ENCODE measurements at places on chromosomes 6 and 20. TPM values are rescaled to one million over a fixed set of nuclear protein-coding genes. Genes with fewer than 3 reads are reported as not detected.

Gene NR2E1
- total RNA-seq, result not detected

Gene CFB
- not detected for total RNA-seq

- no peaks in the 10 kb centered on the region for H3K36me3 ChIP-seq
- no peak overlapping the region for H3K27ac ChIP-seq
- peaks cover 15% of the 10 kb centered on the region for H3K4me1 ChIP-seq
- no peak overlapping the region for H3K4me3 ChIP-seq
Observed at GRCh38 chr6:13402711-13403110, 74.4 kb upstream of the TBC1D7 start.

Gene PRL
- total RNA-seq, result not detected

Gene FNDC1
- 0.38 TPM for total RNA-seq

DNA sequence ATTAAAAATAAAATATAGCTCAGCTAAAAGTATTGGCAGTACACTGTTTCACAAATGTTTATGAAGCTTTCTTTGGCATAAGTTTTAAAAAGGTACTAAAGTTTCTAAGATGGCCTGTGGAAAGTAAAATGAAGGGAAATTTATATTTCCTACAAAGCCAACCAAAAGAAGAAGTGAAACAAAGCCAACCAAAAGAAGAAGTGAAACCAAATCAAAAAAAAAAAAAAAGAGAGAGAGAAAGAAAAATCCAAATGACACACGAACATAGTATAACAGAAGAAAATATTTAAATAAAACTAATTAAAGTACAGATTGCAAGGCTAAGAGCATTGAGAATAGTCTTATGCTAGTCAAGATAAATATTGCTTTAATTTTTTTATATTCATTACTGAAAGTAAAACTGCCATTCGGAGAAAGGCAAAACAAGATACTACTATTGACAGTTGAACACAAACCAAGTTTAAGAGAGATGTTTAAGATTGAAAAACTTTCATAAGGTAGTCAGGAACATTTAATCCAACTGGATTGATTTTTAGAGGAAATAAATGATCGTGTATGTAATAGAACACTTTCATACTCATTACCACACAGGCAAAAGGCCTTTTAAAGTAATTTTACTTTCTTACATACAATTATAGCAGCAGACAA lies 12.8 kb upstream of the KHDRBS2 start:
- no peaks in the 10 kb centered on the region for H3K36me3 ChIP-seq
- H3K4me3 ChIP-seq, result no peak overlapping the region
- DNase-seq, result no peak
- no peak overlapping the region for H3K27ac ChIP-seq

GRCh38 chr6:158040804-158041347 lies 59.2 kb downstream of the SYNJ2 start:
- H3K27ac ChIP-seq, result no peak overlapping the region
- no peaks in the 10 kb centered on the region for H3K36me3 ChIP-seq
- no peak overlapping the region for H3K4me3 ChIP-seq
- no peaks in the 10 kb centered on the region for H3K27me3 ChIP-seq
- no peaks in the 10 kb centered on the region for H3K4me1 ChIP-seq
- DNase-seq, result no peak

Gene TCF15
- total RNA-seq, result 2.0 TPM

GRCh38 chr6:151499551-151499950 lies 5.7 kb downstream of the CCDC170 start:
- no peak overlapping the region for H3K4me3 ChIP-seq
- H3K27ac ChIP-seq, result no peak overlapping the region
- no peaks in the 10 kb centered on the region for H3K36me3 ChIP-seq
- DNase-seq, result no peak
- H3K27me3 ChIP-seq, result peaks cover 20% of the 10 kb centered on the region

DNA sequence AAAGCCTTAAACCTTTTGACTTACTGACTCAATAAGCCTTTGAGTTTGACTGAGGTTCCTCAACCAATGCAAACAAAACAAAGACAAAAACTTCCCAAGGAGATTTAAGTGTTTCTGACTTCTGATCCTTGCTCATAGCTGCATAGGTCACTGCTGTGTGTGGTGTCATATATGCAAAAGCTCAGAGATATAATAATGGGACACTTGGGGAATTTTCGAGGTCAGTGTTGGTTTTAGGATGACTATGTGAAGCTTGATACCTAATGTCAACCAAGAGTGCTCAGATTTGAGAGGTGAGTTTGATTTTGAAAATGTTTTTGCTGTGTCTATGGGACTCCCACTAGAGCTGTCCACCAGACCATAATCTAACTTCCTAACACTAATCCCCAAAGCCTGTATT lies 26.2 kb downstream of the ZKSCAN8 start:
- H3K4me3 ChIP-seq, result no peak overlapping the region
- H3K27ac ChIP-seq, result no peak overlapping the region
- no peaks in the 10 kb centered on the region for H3K36me3 ChIP-seq
- no peak for DNase-seq
- H3K27me3 ChIP-seq, result peaks cover 14% of the 10 kb centered on the region

GRCh38 chr6:133804265-133804664 lies 84.6 kb upstream of the TCF21 start:
- no peak for DNase-seq
- no peaks in the 10 kb centered on the region for H3K4me1 ChIP-seq
- H3K27ac ChIP-seq, result no peak overlapping the region
- no peaks in the 10 kb centered on the region for H3K27me3 ChIP-seq

Gene GLO1
- 281 TPM for total RNA-seq

DNA sequence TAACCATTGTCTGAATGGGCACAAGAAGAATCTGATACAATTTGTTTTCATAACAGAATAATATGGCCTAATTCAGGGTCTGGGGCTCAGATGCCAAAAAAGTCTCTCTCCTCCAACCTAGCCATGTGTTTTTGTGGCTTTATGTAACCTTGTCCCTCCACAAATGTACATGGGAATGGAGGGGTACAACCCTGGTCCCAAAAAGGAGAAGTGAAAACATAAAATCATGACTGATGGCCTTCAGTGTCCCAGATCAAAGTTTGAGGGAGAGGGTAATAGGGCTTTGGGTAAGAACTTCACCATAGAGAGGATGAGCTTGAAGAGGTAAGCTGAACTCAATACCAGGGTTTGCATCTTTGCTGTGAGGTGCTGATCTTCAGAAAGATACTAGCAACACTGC lies 136.3 kb upstream of the BACH2 start:
- no peak for DNase-seq
- no peaks in the 10 kb centered on the region for H3K27me3 ChIP-seq
- H3K27ac ChIP-seq, result no peak overlapping the region
- H3K4me1 ChIP-seq, result peaks cover 30% of the 10 kb centered on the region

Gene CD24
- 2,810 TPM for total RNA-seq

Gene JAG1
- total RNA-seq, result 42.0 TPM

DNA sequence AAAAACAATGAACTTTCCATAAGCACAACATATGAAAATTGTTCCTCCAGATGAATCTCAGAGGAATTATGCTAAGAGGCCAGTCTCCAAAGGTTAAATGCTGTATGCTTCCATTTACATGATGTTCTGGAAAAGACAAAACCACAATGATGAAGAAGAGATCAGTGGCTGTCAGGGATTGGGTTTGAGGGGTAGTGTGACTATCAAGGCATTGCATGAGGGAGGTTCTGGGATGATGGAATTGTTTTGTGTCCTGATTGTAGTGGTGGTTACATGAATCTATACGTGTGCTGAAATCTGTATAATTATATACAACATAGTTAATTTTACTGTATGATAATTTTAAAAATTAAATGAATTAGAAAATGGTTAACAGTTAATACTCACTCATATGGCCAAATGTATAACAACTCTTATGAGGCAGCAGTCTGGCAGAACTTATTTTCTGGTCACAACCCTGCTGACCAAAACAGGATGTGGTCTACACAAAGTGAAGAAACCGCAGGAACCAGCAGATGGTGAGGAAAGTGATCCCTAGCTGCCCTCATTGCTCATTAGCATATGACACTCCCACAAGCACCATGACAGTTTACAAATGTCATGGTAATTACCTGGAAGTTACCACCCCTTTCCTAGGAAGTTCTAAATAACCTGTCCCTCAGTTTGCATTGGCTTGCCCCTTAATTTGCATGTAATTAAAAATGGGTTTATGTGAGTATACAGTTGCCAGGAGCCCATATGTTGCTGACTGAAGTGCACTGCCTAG lies 31.9 kb downstream of the NSFL1C start:
- DNase-seq, result peak; percentile 54
- H3K36me3 ChIP-seq, result no peaks in the 10 kb centered on the region
- H3K4me1 ChIP-seq, result peaks cover 20% of the 10 kb centered on the region

- H3K4me1 ChIP-seq, result no peaks in the 10 kb centered on the region
- DNase-seq, result no peak
- no peak overlapping the region for H3K27ac ChIP-seq
- no peaks in the 10 kb centered on the region for H3K36me3 ChIP-seq
- no peaks in the 10 kb centered on the region for H3K27me3 ChIP-seq
Observed at GRCh38 chr6:16333580-16333979, 95.2 kb downstream of the GMPR start.

- H3K27me3 ChIP-seq, result no peaks in the 10 kb centered on the region
- no peak overlapping the region for H3K4me3 ChIP-seq
- no peak for DNase-seq
- H3K36me3 ChIP-seq, result peaks cover 23% of the 10 kb centered on the region
- no peaks in the 10 kb centered on the region for H3K4me1 ChIP-seq
Observed at GRCh38 chr6:160055378-160055777, 66.2 kb upstream of the SLC22A1 start.

Gene CRIP3
- 18.8 TPM for total RNA-seq

Gene GMEB2
- total RNA-seq, result 19.3 TPM

Gene LAMA2
- total RNA-seq, result 6.4 TPM

Gene LY6G5C
- total RNA-seq, result not detected

GRCh38 chr6:101402622-101403031 lies 9.1 kb downstream of the GRIK2 start:
- no peak overlapping the region for H3K27ac ChIP-seq
- peaks cover 75% of the 10 kb centered on the region for H3K27me3 ChIP-seq
- H3K36me3 ChIP-seq, result no peaks in the 10 kb centered on the region

Gene VGLL2
- total RNA-seq, result 0.12 TPM

GRCh38 chr6:86723151-86723550 lies 214.2 kb upstream of the HTR1E start:
- H3K4me1 ChIP-seq, result no peaks in the 10 kb centered on the region
- no peaks in the 10 kb centered on the region for H3K27me3 ChIP-seq
- DNase-seq, result no peak
- H3K36me3 ChIP-seq, result no peaks in the 10 kb centered on the region
- no peak overlapping the region for H3K27ac ChIP-seq
- no peak overlapping the region for H3K4me3 ChIP-seq
